A549 treated with DMSO at 1 μM for 4 hours (cell line): ENCODE measurements at places on chromosomes 11 and 22. TPM values are rescaled to one million over a fixed set of nuclear protein-coding genes. Genes with fewer than 3 reads are reported as not detected.

The ADM2 gene
- 0.41 to 0.73 TPM (median 0.58 TPM) in 5 replicates for total RNA-seq

The TRIM66 gene
- 1.6 to 2.8 TPM (median 2.3 TPM) in 5 replicates for total RNA-seq

The JAM3 gene
- 3.9 to 4.9 TPM (median 4.4 TPM) in 5 replicates for total RNA-seq

The C1QTNF4 gene
- 0.09 to 0.14 TPM in 2 of 5 replicates, not detected in the others for total RNA-seq

The DSCAML1 gene
- 0.19 to 0.63 TPM (median 0.43 TPM) in 5 replicates for total RNA-seq

The PNPLA3 gene
- total RNA-seq: 0.80 to 1.3 TPM (median 0.94 TPM) in 5 replicates

The OLFML1 gene
- total RNA-seq: not detected in 5 replicates

The PLAAT5 gene
- 0.08 TPM in 1 of 5 replicates, not detected in the others for total RNA-seq

The PTGDR2 gene
- 0.03 to 0.08 TPM (median 0.07 TPM) in 3 of 5 replicates, not detected in the others for total RNA-seq

The GGT5 gene
- 1.1 to 2.7 TPM (median 1.8 TPM) in 5 replicates for total RNA-seq

The C11orf91 gene
- total RNA-seq: 0.35 to 1.6 TPM (median 1.0 TPM) in 5 replicates

The FOLR2 gene
- total RNA-seq: not detected in 5 replicates

The BRSK2 gene
- 6.5 to 7.6 TPM (median 6.8 TPM) in 5 replicates for total RNA-seq

The PTPRJ gene
- total RNA-seq: 36.5 to 56.4 TPM (median 53.9 TPM) in 5 replicates

The GLYATL1 gene
- not detected in 5 replicates for total RNA-seq

The UBQLNL gene
- total RNA-seq: 0.03 TPM in 2 of 5 replicates, not detected in the others

The MS4A3 gene
- not detected in 5 replicates for total RNA-seq

The GRAP2 gene
- not detected in 5 replicates for total RNA-seq

The SAA1 gene
- 0.24 to 0.55 TPM (median 0.43 TPM) in 4 of 5 replicates, not detected in the other for total RNA-seq

The NCF4 gene
- not detected in 5 replicates for total RNA-seq

The ASPHD2 gene
- 0.84 to 1.5 TPM (median 1.2 TPM) in 5 replicates for total RNA-seq

The MYOD1 gene
- not detected in 5 replicates for total RNA-seq

The NNMT gene
- total RNA-seq: 135 to 173 TPM (median 159 TPM) in 5 replicates

The SLC22A25 gene
- total RNA-seq: not detected in 5 replicates

The PIH1D2 gene
- total RNA-seq: 0.58 to 1.7 TPM (median 0.99 TPM) in 5 replicates

The CDON gene
- 2.0 to 4.1 TPM (median 3.4 TPM) in 5 replicates for total RNA-seq

The TTC36 gene
- not detected in 5 replicates for total RNA-seq

The TRIM6 gene
- total RNA-seq: 11.4 to 16.0 TPM (median 13.3 TPM) in 5 replicates

The SCN3B gene
- total RNA-seq: 0.10 to 0.25 TPM (median 0.15 TPM) in 5 replicates

The KCNJ5 gene
- 0.06 to 0.14 TPM (median 0.07 TPM) in 4 of 5 replicates, not detected in the other for total RNA-seq

The CRYBB3 gene
- total RNA-seq: not detected in 5 replicates

The TMEM191B gene
- total RNA-seq: 0.69 to 1.1 TPM (median 0.97 TPM) in 4 of 5 replicates, not detected in the other

The TMPRSS6 gene
- 0.02 TPM in 1 of 5 replicates, not detected in the others for total RNA-seq

The LIN7C gene
- 6.9 to 10.0 TPM (median 7.7 TPM) in 5 replicates for total RNA-seq

The GAL gene
- total RNA-seq: 11.1 to 22.8 TPM (median 17.5 TPM) in 5 replicates

The OR2AT4 gene
- total RNA-seq: 0.01 TPM in 2 of 5 replicates, not detected in the others

The NR1H3 gene
- 9.2 to 13.3 TPM (median 12.2 TPM) in 5 replicates for total RNA-seq
